Right atrium auricular region (tissue), 2 donors: ENCODE measurements at places on chromosomes 1 and 21. TPM values are rescaled to one million over a fixed set of nuclear protein-coding genes. Genes with fewer than 3 reads are reported as not detected.
A peak's percentile ranks its signal among the peaks of the same experiment; 100 is the strongest.

Gene CROCC
- total RNA-seq, result 10.0 TPM

Gene RGS4
- 5.0 TPM for total RNA-seq

DNA sequence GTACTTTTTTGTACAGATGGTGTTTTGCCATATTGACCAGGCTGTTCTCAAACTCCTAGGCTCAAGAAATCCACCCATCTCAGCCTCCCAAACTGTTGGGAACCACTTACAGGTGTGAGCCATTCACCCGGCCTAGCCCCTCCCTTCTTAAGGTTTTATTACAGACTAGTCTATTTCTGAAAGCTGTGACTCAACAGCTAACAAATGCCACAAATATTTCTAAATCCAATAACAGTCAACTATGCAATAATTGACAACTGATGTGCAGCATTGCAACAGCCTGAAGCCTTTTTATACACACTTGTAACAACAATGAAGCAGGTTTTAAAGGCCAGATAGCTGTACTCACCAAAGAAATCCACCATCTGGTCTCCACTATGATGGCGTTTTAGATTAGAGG, 51.4 kb downstream of the GRIK1 start:
- no peak for DNase-seq
- no peak overlapping the region for H3K27ac ChIP-seq

Gene RNF186
- total RNA-seq, result not detected

Gene LCK
- 0.98 TPM for total RNA-seq

GRCh38 chr21:35421221-35421620, 372.1 kb upstream of the RUNX1 start:
- H3K27ac ChIP-seq, result no peak overlapping the region
- H3K4me3 ChIP-seq, result no peak overlapping the region
- no peak for DNase-seq
- H3K27me3 ChIP-seq, result no peaks in the 10 kb centered on the region
- no peaks in the 10 kb centered on the region for H3K36me3 ChIP-seq

GRCh38 chr1:18926315-18927081, 24.1 kb upstream of the ALDH4A1 start:
- H3K4me3 ChIP-seq, result no peak overlapping the region
- H3K27ac ChIP-seq, result peak overlapping the region; percentile 82
- DNase-seq, result peak; percentile 90

DNA sequence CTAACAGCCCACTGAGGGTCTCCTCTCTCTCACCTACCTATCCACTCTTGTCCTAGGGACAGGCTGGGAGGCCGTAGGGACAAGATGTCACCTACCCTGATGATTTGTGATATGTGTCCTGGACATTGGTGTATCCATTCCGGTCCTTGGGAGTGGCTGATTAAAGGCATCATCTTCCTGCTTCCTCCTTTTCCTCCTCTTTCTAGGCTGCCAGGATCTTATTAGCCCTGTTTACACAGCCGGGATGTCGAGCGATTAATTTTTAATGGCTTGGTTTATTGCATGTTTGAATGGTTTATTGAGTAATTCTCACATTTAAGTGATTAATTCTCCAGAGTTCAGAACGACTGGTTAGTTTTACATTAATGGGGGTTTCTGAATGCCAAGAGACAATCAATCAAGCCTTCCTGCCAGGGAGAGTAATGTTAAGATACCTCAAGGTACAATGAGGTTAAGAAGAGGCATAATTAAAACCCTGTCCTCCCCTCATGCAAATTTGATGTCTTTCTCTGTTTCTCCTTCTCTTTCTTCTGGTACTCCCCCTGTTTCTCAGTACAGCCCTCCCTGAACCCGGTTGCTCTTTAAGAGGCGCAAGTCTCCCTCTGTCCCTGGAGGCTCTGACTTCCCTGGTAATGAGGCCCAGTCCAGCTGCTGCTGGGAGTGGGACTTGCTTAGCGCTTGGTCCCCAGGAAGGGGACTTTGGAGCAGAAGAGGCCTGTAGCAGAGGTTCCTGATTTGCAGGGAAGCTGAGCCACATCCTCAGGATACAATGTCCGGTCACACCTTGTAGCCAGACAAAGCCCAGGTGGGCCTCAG, 50.9 kb downstream of the ACTL8 start:
- no peaks in the 10 kb centered on the region for H3K27me3 ChIP-seq
- no peaks in the 10 kb centered on the region for H3K36me3 ChIP-seq
- no peak overlapping the region for H3K4me3 ChIP-seq
- no peaks in the 10 kb centered on the region for H3K4me1 ChIP-seq
- DNase-seq, result no peak

DNA sequence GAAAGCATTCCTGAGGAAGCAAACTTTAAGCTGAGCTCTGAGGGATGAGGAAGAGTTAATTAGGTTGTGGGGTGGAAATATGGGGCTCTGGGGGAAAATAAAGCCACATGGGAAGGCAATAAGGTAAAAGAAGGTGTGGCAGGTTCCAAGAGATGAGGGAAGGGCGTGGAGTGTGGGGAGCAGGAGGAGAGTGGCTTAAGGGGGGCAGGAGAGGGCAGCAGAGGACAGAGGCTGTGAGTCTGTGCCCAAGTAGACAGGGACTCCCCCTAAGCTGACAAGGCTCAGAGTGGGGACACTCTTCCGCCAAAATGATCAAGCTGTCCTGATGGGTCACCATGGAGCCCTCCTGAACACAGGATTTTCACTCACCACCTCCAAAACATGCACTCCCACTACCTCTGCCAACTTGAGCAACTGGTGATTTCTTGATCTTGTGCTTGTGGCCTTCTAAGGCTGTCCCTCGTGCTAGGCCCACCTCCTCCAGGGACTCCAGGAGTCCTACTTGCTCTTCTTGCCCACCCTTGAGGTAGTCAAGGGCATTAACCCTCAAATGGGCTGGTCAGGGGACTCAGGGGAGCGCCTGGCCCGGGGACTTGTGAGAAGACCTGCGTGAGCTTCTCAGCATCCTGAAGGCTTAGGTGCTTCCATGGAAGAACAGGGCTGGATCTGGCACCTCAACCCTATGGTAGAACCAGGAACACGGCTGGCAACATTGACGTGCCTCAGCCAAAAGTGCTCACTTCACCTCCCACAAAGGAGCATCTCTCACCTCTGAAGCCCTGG, 23.4 kb downstream of the DMAP1 start:
- no peak overlapping the region for H3K4me3 ChIP-seq
- DNase-seq, result no peak
- H3K36me3 ChIP-seq, result no peaks in the 10 kb centered on the region
- no peak overlapping the region for H3K27ac ChIP-seq
- no peaks in the 10 kb centered on the region for H3K4me1 ChIP-seq
- H3K27me3 ChIP-seq, result no peaks in the 10 kb centered on the region

Gene LRRC39
- 142 TPM for total RNA-seq

Gene ADARB1
- total RNA-seq, result 10.5 TPM

DNA sequence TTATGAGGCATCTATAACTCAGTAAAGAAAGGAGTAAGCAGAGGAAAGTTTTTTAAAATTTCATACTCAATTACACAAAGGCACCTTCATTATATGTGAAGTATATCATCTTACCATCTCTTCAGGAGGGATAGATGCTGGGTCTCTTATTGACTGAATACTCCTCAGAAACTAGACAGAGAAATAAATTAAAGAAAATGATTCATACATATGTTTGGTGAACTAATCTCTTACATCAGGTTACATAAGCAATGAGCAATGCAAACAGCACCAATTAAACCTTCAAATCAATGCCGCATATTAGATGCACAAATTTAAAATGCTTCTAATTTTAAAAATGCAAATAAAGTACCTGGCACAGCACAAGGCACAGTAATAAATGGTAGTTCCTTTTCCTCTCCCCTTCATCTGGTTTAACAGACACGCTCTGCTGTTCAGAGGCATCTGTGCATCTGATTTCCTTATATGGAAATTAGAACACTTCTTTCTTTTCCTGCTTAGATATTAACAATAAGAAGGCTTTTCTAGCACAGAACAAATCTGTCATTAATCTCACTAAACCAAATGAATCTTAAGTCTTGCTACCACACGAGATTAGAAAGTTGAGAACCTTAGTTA, 20.0 kb downstream of the SCYL3 start:
- H3K27me3 ChIP-seq, result no peaks in the 10 kb centered on the region
- no peaks in the 10 kb centered on the region for H3K4me1 ChIP-seq
- no peak for DNase-seq
- H3K36me3 ChIP-seq, result peaks cover 83% of the 10 kb centered on the region
- H3K27ac ChIP-seq, result no peak overlapping the region

DNA sequence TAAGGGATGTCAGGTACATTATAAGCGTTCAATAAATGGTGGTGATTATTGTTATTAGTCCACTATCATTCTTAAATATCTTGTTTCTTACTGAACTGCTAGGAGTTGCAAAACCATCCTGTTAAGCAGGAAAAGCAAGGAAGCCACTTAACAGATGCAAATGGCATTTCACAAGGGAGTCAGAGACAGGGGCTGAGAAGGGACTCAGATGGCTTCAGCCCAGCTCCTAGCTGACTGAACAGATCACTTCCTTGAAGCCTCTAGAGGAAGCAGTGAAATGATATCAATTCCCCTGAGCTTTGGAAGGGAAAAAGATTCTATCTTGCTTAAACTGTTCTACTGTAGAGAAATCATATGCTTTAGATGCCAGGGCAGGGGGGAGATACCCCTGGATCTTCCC, 151.5 kb downstream of the ST6GALNAC5 start:
- DNase-seq, result no peak
- no peaks in the 10 kb centered on the region for H3K36me3 ChIP-seq
- H3K4me1 ChIP-seq, result no peaks in the 10 kb centered on the region
- H3K4me3 ChIP-seq, result no peak overlapping the region

DNA sequence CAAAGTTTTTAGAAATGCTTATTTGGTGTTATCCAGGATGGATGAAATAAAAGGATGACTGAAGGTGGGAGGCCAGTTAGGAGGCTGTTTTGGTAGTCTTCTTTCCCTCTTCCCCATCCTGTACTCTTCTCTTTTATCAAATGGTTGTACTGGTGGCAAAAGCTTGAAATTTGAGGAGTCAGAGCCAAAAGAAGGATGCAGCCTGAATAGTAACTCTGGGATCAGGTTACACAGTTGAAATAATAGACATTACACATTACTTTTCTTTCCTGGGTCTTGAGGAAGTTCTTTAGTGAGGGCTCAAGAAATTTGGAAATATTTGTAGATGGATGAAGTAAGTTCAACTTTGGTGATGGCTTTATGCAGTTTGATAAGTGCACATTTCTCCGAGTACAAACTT, 108.6 kb downstream of the GPR52 start:
- H3K27me3 ChIP-seq, result no peaks in the 10 kb centered on the region
- H3K36me3 ChIP-seq, result no peaks in the 10 kb centered on the region
- no peak for DNase-seq
- H3K27ac ChIP-seq, result no peak overlapping the region

- H3K4me3 ChIP-seq, result no peak overlapping the region
- peaks cover 26% of the 10 kb centered on the region for H3K4me1 ChIP-seq
- H3K27me3 ChIP-seq, result no peaks in the 10 kb centered on the region
- DNase-seq, result no peak
- no peaks in the 10 kb centered on the region for H3K36me3 ChIP-seq
- H3K27ac ChIP-seq, result no peak overlapping the region
Observed at GRCh38 chr1:42282867-42283583, 52.0 kb downstream of the FOXJ3 start.

- H3K27me3 ChIP-seq, result no peaks in the 10 kb centered on the region
- H3K27ac ChIP-seq, result no peak overlapping the region
- DNase-seq, result no peak
- no peaks in the 10 kb centered on the region for H3K4me1 ChIP-seq
Observed at GRCh38 chr1:92443893-92444292, 42.8 kb downstream of the GFI1 start.

DNA sequence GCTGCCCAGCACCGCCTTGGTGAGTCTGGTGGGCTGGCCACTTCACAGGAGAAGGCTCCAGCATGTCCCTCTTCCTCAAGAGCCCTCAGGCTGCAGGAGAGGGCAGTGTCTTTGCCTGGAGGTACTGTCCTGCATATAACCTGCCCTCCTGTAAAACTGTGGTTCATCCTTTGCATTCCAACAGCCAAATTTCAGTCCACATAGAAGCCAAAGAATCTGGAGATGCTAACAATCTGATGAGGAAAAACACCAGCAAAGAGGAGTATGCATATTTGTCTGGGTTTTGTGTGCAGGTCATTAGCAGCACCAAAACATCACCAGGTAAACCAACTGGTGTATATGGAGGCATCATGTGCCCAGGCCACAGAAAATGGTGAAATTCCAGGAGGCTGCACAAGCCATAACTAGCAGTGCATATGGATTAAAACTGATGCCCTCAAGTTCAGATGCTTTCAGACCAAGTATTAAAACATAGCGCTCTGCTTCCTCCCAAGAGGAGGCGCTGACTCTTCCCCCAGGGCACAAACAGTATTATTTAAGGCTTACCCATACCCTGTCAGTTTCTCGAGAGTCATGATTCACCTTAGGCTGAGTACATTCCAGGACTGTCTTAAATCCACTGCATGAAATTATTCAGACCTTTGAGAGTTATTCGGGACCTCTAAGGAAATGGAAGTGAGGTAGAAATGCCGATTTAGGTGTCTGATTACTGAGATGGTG, 150.5 kb upstream of the COA6 start:
- DNase-seq, result no peak
- no peak overlapping the region for H3K4me3 ChIP-seq
- no peak overlapping the region for H3K27ac ChIP-seq
- H3K27me3 ChIP-seq, result no peaks in the 10 kb centered on the region

GRCh38 chr1:58966103-58966916, 182.5 kb upstream of the JUN start:
- no peaks in the 10 kb centered on the region for H3K36me3 ChIP-seq
- H3K4me3 ChIP-seq, result no peak overlapping the region
- H3K27ac ChIP-seq, result no peak overlapping the region
- no peaks in the 10 kb centered on the region for H3K27me3 ChIP-seq

- DNase-seq, result no peak
- H3K36me3 ChIP-seq, result no peaks in the 10 kb centered on the region
- no peaks in the 10 kb centered on the region for H3K27me3 ChIP-seq
- no peaks in the 10 kb centered on the region for H3K4me1 ChIP-seq
- H3K4me3 ChIP-seq, result no peak overlapping the region
Observed at GRCh38 chr1:223022641-223023473, 120.2 kb downstream of the TLR5 start.

DNA sequence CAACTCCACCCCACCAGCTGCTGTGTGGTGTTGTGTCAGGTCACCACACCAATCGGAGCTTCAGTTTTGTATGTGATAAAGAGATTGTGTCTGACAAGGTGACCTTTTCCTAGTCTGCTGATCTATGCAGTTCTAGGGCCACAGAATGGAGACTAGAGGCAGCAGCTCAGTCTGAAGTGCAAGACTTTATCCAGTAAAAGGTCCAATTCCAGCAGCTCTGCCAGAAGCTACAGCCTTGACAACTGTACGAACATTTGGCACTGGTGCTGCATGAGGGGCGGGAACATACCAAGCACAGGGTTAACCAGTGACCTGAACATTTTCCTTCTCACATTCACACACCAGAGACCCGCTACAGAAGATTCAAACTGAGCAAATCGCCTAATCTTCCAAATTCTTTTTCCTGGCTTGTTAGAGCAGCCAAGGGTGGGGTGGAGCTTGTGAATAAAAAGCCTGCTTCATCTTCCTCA, 9.3 kb downstream of the FMO1 start:
- no peaks in the 10 kb centered on the region for H3K4me1 ChIP-seq
- no peak for DNase-seq
- no peak overlapping the region for H3K27ac ChIP-seq
- no peaks in the 10 kb centered on the region for H3K36me3 ChIP-seq

Gene SYT11
- 21.5 TPM for total RNA-seq
